CD4-positive, alpha-beta T cell treated with Interleukin-4 for 4 hours (primary cell): ENCODE measurements at places on chromosomes 4 and X.

- DNase-seq = no peak
Measured at GRCh38 chr4:145248502-145248901, 68.1 kb upstream of the OTUD4 start.

DNA sequence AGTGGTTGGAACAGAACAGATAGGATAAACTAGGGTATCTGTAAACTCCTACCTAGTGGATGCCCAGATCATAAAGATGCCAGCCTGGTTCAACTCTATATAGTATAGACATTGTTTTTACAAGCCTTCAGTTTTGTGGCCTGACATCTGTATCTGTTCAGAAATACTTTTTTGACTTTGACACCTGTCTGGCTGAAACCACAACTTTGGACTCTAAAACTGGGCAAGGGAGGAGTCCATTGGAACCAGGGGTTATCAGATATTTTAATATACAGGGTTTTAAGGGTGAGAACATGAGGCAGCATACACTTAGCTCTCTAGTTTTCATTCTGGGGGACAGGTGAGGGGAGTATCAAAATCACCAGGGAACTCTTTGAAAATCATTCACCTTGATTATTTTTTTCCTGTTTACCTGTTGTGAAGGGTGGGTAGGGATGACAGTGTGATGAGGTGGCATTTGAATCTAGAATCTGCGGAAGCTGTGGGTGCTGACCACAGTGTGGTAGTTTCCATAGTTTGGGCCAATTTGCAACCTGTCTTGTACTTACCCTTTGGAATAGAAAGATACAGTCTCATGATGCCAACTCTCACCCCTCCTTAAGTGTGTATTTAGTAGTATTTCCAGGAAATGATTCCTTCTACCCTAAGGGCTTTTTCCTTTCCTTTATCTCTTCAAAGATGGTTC, 20.6 kb downstream of the GAB1 start:
- DNase-seq = no peak

- DNase-seq = no peak
Measured at GRCh38 chr4:10664408-10664807, 20.2 kb downstream of the CLNK start.

DNA sequence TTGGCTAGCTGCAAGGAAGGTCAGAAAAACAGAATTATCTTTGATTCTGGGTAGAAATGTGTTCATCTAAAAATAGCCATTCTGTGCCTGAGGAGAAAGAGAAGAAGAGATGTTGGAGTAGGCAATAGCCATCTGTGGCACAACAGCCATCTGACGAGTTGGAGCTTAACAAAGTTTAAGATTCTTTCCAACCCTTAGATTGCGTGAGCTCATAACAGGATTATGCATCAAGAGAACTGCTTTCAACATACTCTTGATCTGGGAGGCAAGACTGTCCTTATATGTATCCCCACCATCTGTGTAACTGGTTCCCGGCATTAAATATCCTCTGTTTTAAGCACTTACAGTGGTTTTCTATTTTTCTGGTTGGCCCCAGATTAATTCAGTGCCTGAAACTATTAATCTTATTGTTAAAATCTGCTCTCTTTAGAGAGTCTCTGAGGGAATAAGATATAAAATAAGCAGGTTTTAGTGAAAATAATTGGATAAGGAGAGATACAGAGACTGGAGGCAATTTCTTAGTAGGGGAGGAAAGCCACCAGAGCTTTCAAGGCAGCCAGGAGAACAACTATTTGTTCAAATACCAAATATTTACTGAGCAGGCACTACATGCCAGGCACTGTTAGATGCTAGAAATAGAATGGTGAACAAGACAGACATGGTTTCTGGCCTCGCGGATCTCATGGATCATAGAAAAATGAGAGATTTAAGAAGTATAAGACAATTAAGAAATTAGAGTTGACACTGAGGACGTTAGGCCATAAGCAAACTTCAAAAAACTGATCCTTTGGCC, 398.0 kb downstream of the SMARCA1 start:
- DNase-seq = no peak

DNA sequence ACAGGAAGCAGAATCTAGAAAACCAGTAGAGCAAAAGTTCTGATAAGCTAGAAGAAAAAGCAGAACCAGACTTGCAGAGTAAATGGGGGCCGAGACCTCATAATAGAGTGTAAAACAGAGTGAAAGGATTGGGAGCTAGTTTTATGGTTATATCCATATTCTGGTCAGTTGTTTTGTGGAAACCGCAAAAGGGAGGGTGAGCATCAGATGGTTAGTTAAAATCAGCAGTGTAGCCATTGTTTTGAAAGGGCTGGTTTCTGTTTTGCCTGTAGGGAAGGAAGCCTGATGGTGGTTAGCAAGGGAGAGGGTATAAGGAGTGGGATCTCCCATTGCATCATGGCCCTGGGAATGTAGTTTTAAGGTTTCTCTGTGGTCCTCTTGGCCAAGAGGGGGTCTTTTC, 17.2 kb upstream of the CCNI start:
- no peak for DNase-seq
